ENCODE measurements at places on chromosomes 11 and 22.

DNA sequence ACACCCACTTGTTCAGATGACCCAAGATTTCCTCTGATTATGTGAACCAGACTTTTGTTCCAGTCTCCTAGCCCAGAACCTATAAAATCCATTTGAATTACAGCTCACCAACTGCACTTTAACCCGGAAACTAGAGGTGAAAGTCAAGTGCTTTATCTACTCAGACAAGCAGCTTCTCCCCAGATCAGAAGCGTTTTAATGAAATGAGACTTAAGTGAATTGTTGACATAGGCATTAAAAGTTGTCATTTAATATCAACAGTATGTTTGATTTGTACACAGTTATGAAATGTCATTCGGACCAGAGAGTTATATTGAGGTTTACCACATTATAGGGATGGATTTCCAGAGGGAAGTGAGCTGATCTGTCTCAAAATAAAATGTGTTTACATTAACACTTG lies 52.0 kb downstream of the CADM1 start:
- no peak for DNase-seq

DNA sequence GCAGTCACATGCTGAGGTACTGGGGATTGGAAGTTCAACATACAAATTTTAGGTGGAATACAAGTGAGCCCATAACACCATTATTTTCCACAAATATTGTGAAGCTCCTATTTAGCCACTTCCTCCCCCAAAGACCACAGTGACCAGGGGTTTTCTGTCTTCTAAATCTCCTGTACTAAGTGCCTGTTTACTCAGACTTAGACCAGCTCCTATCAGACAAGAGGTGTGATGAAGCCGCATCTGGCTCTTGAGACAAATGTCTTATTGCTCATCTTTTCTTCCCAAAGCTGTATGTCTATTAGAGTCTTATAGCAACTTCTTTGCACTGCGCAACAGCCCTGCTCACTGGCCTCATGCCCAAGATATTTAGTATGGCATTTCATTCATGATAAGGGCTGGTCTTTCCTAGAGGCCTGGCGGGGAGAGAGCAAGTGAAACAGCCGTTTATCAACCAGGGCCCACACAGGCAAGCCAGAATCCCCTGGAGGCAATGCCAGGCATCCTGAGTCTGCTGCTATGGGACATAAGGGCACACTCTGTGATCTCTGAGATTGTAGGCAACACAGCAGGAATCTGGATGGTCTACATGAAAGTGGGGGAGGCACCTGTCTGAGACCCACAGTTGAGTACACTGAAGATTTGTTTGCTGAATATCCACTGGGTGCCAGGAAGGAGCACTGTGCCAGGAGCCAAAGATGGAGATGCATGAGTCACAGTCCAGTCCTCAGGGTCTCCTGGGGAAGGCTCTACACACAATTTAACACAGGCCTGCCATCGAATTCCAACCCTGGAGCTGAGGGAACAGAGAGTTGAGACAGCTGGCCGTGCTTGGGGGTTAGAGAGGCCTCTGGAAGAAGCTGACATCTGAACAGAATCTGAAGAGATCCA lies 78.5 kb upstream of the NCAM1 start:
- no peak for DNase-seq

DNA sequence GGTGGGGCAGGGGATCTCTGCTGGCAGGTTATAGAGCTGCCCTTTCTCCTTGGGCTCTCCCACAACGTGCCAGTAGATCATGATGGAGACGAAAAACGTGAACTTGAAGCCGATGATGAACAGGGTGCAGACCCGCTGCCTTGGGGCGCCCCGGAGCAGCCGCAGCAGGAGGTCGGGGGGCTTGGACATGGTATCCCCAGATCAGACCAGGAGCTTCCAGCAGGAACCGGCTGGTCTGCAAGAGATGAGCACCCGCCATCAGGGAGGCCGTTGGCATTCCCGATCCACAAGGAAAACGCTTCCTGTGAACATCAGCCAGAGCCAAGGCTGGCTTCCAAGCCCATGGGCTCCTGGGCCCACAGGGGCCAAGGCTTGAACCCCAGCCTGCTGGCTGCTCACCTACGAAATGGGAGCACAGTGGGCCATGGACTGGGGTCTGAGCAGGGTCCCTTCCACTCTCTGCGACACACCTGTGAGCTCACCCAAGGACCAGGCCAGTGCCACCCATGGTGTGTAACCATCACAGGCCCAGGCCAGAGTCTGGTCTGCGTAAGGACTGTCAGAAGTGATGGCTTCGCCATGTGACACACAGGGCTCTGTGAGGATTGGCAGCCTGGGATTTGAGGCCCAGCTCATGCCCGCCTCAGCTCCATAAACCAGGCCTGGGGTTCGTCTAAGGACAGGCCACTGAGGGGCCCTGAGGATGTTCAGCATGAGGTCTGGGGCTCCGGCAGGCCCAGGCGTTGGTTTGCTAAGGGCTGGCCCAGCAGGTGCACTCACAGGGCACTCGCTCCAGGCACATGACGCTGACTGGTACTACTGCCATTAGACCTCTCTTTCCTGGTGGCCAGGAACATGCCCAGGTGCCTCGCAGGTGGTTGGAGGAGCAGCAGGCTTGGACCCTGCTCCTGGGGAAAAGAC lies 26.6 kb downstream of the A4GALT start:
- no peak for DNase-seq

- DNase-seq: no peak
Measured at GRCh38 chr11:19436932-19437331, 196.2 kb upstream of the E2F8 start.

DNA sequence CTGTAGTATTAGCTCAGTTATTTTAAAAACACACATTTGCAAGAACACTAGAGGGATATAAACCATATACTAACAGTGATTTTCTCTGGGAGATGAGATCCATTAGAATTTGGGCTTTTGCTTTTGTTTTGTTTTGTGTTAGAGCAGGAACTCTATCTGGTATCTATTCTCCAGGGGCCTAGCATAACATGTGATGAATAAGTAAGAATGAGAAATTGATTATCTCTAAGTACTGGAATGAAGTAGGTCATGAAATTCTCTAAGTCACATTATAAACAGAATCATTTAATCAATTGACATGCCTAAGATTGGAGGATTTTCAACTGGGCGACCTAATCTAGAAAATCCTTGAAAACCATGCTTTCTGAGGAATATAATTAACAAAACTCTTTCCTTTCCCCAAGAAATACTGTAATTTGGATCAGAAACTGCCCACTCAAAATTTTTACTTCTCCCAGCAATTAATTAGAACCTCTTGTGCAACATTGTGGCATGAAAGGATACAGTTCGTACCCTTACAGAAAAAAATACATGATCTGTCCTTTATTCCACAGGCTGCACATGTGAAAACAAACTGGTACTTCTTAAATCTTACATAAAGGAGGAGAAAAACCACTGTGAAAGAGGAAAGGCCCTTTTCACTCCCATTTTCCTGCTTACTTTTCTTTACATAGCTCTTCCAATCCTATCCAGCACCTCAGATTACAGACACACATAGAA lies 93.5 kb downstream of the MRTFA start:
- no peak for DNase-seq

GRCh38 chr11:565921-566509 lies 5.2 kb downstream of the RASSF7 start:
- DNase-seq: peak; percentile 27

DNA sequence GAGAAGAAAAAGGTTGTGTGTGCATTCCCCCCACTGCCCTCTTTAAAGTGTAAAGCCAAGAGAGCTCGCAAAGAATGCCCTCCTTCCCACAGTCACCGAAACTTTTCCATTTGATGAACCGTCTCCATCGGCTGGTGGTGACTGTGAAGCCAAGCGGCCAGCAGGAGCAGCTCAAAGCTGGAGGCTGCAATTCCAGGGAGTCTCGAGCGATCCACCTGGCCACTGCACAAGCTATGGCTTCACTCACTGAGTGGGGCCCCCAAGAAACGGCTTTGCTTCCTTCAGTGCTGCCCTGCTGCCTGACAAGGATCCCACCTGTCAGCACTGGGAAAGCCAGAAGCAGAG lies 117.7 kb downstream of the ABTB2 start:
- DNase-seq: no peak

DNA sequence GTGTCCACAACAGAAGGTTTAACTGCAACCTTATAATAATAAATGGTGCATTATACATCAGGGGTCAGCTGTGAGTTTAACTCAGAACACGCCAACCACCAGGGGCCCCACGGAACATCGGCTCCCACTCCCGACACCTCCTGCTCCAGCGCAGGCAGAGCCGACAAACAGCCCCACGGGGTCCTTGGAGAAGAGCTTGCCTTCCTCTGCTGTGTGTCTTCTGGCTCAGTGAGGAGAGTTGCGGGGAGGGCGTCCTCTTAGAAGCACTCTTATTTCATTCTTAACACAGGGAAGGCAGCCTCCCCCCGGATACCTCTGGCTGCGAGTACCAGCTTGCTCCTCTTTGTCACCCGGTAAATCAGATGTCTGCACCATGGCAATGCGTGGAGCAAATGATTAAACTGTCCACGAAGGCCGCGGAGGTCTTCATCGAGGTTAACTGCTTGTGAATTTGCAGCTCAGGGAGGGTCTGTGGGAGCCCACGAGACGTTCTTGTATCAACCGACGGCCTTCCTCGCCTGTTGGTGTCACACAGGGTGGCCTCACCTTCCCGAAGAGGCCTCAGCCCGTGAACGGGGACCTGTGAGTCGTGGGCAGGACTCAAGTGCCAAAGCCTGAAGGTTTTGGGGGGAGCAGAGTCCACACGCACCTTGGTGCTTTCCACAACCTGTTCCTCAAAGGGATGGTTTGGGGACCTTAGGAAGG lies 464.0 kb downstream of the BRD1 start:
- DNase-seq: no peak

- DNase-seq: no peak
Measured at GRCh38 chr22:47765757-47766156, 1003.3 kb downstream of the TBC1D22A start.

- DNase-seq: peak; percentile 22
Measured at GRCh38 chr11:304915-305843, 2.4 kb upstream of the IFITM2 start.

- no peak for DNase-seq
Measured at GRCh38 chr11:67029146-67029545, 6.2 kb downstream of the SYT12 start.

GRCh38 chr11:39459606-39460005 lies 1999.8 kb downstream of the LRRC4C start:
- DNase-seq: no peak

GRCh38 chr11:82978422-82979099 lies 77.0 kb downstream of the DDIAS start:
- DNase-seq: no peak

GRCh38 chr11:66369073-66369894 lies 2.3 kb downstream of the SLC29A2 start:
- DNase-seq: no peak

DNA sequence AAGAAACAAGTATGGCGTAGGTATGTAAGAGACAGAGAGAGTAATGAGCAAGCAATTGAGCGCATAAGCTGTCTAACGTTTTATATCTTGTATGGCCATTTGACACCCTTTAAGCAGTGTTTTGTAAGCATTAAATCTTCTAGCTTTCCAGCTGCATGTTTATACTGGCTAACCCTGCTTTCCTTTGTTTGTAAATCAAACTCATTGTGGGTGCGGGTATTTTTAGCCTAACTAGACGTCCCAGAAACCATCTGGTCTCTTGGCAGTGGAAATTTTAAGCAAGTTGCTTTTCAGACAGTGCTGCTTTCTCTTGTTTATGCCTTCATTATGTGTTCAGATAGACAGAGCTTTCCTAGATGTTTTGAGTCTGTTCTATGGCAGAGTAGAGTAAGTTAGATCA lies 73.5 kb downstream of the RNF169 start:
- no peak for DNase-seq

DNA sequence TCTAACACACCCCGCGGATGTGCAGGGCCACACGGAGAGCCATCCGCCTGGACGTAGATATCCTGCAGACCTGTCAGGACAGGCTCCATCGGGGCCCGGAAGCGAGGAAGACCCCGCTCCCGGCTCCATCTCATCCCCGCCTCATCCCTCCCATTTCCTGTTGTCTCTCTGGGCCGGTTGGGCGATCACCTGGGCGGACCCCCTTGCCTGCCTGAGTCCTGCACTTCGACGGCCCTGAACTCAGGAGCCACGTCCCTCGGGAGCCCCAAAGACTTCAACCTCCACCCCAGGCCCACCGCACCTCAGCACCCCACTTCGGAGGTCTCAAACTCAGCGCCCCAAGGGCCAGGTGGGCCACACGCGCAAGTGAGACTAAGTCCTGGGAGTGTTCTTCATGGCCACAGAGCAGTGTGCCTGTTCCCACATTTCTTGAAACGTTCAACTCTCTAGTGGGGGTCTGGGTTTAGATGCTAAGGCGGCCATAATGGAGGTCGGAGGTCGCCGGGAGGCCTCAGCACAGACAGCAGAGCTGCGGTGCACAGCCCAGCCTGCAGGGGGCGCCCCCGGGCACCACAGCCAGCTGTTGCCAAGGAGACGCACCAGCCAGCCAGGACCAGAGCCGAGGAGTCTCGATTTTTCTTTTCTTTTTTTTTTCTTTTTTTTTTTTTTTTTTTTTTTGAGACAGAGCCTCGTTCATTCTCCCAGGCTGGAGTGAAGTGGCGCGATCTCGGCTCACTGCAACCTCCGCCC lies 26.0 kb upstream of the FADD start:
- no peak for DNase-seq

- no peak for DNase-seq
Measured at GRCh38 chr11:125593114-125593820, 615 bp downstream of the STT3A start.

GRCh38 chr22:20203142-20203551 lies 52.3 kb upstream of the CCDC188 start:
- no peak for DNase-seq

DNA sequence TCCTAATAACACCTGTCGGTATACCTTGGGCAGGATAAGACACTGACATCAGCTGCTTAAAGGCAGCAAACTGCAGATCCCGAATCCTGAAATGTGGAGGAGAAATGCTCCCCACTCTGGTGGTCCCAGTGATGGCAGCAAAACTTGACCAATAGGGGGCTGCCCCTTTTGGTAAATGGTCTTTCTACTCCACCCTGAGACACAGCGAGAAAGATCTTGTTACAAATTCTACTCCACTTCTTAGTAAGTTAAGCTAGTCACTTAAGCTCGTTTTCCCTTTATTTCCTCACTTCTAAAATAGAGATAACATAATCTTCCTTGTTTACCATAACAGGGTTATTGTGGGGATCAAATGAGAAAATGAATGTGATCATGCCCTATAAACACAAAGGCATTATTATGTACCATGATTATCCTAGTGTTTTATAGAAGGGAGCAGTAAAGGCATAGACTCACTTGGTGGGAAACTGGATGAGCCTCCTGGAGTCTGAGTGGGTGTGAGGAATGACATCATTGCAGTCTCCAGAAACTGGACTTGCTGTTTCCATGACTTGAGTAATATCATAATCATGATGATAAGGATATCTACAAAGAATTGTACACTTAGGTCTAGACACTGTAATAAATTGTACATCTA lies 50.9 kb downstream of the ENDOD1 start:
- DNase-seq: no peak

- peak; percentile 50 for DNase-seq
Measured at GRCh38 chr22:19514831-19515565, 9.2 kb downstream of the CLDN5 start.

DNA sequence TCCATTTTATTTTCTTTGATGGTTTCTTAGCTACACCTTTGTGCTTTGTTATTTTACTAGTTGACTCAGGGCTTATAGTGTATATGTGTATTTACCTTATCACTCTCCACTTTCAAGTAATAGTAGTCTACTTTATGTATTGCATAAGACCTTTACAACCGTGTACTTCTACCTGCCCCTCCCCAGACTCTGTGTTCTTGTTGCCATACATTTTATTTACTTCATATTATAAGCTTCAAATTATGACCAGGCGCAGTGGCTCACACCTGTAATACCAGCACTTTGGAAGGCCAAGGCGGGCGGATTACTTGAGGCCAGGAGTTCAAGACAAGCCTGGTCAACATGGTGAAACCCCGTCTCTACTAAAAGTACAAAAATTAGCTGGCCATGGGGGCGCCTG lies 28.2 kb upstream of the CTSD start:
- DNase-seq: no peak

Measured in NCI-H345 (cell line).